ENCODE measurements at places on chromosomes 11 and 22. TPM values are rescaled to one million over a fixed set of nuclear protein-coding genes. Genes with fewer than 3 reads are reported as not detected.

- no peak for DNase-seq
Measured at GRCh38 chr11:120817158-120817557, 206.7 kb upstream of the TBCEL start.

GRCh38 chr11:44025727-44026126 lies 22.1 kb upstream of the ACCSL start:
- no peak for DNase-seq

DNA sequence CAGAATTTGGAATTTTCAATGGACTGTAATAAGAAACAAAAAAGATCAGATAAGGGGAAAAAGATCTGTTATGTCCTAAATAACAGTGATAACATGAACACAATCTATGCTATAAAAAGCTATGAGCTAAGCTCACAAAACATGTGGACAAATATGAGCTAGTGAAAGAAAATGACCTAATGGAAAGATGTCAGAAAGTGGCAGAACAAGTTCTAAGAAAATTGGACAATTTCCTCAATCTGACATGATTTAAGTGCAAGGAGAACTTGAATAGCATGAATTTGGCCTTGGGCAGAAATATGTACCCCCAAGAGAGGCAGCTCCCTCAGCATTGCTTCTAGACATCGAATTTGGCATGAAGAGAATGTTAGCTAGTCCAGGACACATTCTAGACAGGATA lies 212.0 kb upstream of the PGR start:
- no peak for DNase-seq

GRCh38 chr11:133082841-133083488 lies 449.3 kb downstream of the OPCML start:
- DNase-seq = peak; percentile 54

GRCh38 chr11:129894278-129895125 lies 876 bp downstream of the NFRKB start:
- DNase-seq = no peak

GRCh38 chr11:73995731-73996130 lies 13.1 kb upstream of the UCP2 start:
- no peak for DNase-seq

DNA sequence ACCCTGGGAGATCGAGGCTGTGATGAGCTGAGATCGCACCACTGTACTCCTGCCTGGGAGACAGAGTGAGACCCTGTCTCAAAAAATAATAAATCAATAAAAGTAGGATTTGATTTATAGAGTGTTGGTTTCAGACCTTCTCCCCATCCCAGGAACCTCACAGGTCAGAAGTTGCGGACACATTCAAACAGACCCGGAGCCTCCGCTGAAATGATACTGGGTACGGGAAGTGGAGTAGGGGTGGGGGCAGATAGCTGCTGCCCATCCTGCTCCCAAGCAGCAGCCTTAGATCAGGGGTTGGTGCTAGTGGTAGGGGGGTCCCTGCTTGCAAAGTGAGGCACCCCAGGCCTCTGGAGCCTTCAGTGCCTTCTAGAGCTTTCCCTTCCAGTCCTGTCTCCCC lies 7.8 kb downstream of the PRDM11 start:
- DNase-seq = no peak

DNA sequence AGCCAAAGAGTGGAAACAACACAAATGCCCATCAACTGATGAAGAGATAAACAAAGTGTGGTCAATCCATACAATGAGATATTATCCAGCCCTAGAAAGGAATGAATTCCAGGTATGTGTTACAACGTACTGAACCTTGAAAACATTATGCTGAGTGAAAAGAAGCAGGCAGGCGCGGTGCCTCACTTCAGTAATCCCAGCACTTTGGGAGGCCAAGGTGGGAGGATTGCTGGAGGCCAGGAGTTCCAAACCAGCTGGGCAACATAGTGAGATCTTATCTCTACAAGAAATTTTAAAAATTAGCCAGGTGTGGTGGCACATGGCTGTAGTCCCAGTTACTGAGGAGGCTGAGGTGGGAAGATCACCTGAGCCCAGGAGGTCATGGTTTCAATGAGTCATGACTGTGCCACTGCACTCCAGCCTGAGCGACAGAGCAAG lies 24.6 kb upstream of the TESMIN start:
- DNase-seq = no peak

DNA sequence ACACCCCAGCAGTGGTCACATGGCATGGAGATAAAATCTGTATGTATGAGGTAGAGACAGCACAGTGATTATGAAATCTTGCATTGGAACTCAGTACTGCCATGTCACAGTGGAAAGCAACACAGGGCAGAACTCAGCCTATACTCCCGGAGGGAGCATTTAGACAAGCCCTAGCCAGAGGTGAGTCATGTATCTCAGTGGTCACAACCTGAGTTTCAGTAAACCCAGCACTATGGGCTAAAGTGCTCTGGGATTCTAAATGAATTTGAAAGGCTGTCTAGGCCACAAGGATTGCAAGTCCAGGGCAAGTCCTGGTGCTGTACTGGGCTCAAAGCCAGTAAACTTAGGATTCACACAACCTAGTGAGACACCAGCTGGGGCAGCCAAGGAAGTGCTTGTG lies 1717.1 kb upstream of the RAG2 start:
- no peak for DNase-seq

GRCh38 chr22:49349841-49350381 lies 477.8 kb downstream of the BRD1 start:
- DNase-seq = no peak

DNA sequence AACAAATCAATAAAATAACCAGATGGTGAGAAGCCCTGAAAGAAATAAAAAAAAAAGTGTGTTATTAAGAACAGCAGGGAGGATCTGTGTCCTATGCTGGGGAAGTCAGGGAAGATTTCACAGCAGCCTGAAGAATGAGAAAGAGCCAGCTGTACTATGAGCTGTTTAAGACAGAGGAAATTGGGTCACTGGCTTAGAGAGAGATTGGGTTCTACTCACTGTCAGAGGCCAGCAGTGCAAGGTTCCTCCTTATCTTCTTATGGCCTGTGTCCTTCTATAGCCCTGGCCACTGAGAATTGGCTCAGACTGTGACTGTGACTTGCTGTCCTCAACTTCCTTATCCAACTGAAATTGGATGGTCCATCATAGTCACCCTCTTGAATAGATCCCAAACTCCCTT lies 54.8 kb upstream of the FDX1 start:
- DNase-seq = no peak

- DNase-seq = no peak
Measured at GRCh38 chr22:27624705-27625104, 176.9 kb downstream of the MN1 start.

GRCh38 chr11:97364047-97364446 lies 974.2 kb downstream of the JRKL start:
- DNase-seq = no peak

- DNase-seq = no peak
Measured at GRCh38 chr11:17098038-17098437, 20.6 kb upstream of the RPS13 start.

DNA sequence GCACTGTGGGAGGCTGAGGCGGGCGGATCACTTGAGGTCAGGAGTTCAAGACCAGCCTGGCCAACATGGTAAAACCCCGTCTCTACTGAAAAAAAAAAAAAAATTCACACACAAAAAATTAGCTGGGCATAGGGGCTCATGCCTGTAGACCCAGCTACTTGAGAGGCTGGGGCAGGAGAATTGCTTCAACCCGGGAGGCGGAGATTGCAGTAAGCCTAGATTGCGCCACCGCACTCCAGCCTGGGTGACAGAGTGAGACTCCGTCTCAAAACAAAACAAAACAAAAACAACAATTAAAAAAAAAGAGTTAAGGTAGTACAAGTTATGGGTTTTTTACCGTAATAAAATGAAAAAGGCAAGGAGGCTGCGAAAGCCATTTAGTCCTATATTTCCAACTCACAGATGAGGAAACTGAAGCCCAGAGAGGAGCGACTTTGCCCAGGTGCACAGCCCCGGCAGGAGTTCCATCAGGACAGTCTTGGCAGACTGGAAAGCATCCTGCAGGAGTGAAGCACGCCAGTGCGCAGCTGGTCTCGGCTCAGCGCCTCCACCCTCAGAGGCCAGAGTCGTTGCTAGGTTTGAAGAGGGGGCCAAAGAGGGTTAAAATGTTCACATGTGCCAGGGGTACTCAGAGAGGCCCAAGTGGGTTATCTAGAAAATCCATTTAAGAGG lies 3.8 kb upstream of the FADS3 start:
- DNase-seq = no peak

GRCh38 chr11:80929031-80929805 lies 1488.4 kb upstream of the TENM4 start:
- no peak for DNase-seq

DNA sequence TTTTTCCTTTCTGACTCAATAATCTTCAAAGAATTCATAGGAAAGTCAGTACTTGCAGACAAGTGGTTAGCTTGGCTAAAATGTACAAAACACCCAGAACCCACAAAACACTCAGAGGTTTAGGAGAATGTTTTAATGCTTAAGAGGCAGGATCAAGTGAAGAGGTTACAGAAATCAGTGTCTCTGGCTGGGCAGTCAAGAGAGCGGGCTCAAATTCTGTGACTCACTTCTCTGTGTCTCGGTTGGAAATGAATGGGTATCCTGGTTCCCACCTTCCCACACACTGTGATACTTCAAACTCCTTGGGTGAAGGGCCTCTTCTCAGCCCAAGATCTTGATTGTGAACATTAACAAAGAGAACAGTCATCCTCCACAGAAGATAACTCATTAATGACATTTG lies 3.8 kb downstream of the MPEG1 start:
- DNase-seq = no peak

- no peak for DNase-seq
Measured at GRCh38 chr22:27987557-27987956, 68.5 kb upstream of the PITPNB start.

- no peak for DNase-seq
Measured at GRCh38 chr11:61589961-61590360, 9.1 kb upstream of the SYT7 start.

GRCh38 chr11:131897956-131898355 lies 527.5 kb downstream of the NTM start:
- no peak for DNase-seq

- DNase-seq = no peak
Measured at GRCh38 chr11:68433541-68433940, 27.0 kb upstream of the PPP6R3 start.

DNA sequence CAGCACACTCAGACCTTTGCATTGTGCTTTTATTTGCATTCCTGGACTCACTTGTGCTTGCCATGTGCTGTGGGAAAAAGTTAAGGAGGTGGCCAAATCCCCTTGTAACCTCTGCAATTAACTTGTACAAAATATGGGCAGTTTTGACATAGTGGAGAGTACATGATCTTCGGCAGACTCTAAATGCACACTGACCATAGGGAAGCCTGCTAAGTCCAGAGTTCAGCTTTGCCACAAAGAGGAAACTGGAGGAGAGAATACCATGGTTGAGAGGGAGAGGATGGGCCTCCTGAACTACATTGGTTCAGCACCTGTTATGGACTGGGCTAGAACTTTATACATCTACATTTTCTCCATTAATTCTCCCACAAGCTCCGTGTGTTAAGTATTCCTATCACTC lies 37.6 kb upstream of the CEP295 start:
- no peak for DNase-seq

Gene OR52L1
- polyA plus RNA-seq = not detected

Gene UPK3A
- 0.95 TPM for polyA plus RNA-seq

Gene RAG1
- polyA plus RNA-seq = 2.8 TPM

Gene RASGRP2
- 7.6 TPM for polyA plus RNA-seq

Gene GNG3
- 2.6 TPM for polyA plus RNA-seq

Gene DCUN1D5
- 43.6 TPM for polyA plus RNA-seq

Gene HBB
- polyA plus RNA-seq = 134 TPM

Gene GGTLC2
- polyA plus RNA-seq = not detected

Gene ANKK1
- 0.20 TPM for polyA plus RNA-seq

Gene JHY
- 12.9 TPM for polyA plus RNA-seq

Gene C11orf86
- not detected for polyA plus RNA-seq

Gene FDX1
- polyA plus RNA-seq = 17.2 TPM

Gene MYO7A
- 2.7 TPM for polyA plus RNA-seq
